ENCODE measurements at places on chromosomes 12 and 14.

GRCh38 chr14:65750906-65751305 is 338.4 kb downstream of the FUT8 start:
- no peak for DNase-seq

DNA sequence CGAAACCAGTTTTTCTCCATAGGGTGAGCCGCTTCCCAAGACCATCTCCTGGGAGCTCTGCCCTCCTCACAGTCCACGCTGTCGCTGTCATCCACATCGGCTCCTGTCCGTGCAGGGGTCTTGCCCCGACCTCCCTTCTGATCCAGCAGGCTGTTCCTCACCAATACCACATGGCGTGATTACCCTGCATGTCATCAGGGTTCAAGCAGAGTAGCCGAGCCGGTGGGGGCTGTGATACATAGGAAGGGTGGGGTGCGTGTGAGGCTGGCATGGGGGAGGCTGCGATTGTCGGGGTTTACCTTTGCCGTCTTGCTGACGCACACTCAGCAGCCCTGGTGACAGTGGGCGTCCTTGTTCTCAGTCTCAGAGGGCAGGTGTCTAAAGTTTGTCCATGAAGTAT is 17.0 kb downstream of the TEDC1 start:
- DNase-seq = no peak

- DNase-seq = no peak
Observed at GRCh38 chr12:57754411-57755193, at the start of gene MARCHF9. Gene MARCHF9 (plus strand): TSS chr12:57755103. CDS start chr12:57755529, 426 bp downstream.

- no peak for DNase-seq
Observed at GRCh38 chr14:22379727-22380126, 209.3 kb downstream of the DAD1 start.

- DNase-seq = no peak
Observed at GRCh38 chr14:83255015-83255726, 1721.5 kb upstream of the SEL1L start.

DNA sequence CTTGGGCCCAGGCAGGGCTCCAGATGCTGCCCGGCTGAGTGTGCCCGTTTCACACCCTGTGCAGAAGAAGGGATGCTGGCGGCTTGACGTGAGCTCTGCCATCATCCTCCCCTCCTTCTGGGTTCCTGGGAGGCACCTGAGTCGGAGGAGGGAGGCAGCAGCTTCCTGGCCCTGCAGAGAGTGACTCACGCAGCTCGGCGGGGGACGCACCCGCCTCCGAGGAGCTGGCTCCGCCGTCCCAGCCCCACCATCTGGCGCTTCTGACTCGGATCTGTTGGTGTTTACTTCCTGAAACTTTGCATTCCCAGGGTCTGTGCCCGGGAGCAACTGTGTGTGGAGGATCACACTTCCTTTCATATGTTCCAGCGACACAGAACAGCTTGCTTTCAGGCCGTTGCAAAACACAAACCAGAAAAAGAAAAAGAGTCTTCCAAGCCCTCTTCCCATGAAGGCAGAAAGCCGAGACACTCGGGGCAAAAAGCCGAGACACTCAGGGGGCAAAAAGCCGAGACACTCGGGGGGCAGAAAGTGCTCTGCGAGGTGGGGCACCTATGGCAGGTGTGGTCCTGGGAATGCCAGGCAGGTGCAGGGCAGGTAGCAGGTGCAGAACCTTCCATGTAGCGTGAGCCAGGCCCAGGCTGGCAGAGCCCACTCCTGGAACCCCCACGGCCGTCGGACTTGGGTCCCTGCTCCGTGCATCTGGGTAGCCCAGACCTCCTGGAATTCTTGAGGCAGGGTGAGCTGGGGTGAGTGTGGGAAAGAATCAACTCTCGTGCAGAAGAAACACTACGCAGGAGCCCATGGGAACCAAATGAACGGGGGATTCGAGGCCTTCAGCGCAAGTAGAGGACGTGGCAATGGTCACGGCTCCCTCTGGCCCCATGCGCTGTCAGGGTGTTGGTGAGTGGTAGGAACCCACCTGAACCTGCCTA is 27.6 kb upstream of the GALNT9 start:
- no peak for DNase-seq

- DNase-seq = no peak
Observed at GRCh38 chr14:75542588-75543091, 20.4 kb downstream of the BATF start.

DNA sequence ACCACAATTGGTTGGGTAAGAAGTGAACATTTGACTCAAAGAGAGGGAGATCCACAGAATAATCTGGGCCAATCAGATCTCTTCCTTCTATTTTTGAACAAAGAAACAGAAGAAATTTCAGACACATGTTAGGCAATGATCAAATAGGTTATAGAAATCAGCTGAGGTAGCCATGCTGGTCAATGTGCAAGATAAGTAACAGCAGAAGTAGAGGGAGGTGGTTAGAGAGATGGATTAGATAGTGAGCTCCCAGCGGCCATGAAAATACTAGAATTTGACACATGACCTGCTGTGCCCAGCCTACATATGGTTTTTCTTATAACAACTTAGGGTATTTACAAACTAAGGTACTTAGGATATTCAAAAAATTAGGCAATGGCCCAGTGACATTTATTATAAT is 230.9 kb upstream of the ARID2 start:
- DNase-seq = no peak

GRCh38 chr12:67222302-67222701 is 46.9 kb upstream of the CAND1 start:
- no peak for DNase-seq

DNA sequence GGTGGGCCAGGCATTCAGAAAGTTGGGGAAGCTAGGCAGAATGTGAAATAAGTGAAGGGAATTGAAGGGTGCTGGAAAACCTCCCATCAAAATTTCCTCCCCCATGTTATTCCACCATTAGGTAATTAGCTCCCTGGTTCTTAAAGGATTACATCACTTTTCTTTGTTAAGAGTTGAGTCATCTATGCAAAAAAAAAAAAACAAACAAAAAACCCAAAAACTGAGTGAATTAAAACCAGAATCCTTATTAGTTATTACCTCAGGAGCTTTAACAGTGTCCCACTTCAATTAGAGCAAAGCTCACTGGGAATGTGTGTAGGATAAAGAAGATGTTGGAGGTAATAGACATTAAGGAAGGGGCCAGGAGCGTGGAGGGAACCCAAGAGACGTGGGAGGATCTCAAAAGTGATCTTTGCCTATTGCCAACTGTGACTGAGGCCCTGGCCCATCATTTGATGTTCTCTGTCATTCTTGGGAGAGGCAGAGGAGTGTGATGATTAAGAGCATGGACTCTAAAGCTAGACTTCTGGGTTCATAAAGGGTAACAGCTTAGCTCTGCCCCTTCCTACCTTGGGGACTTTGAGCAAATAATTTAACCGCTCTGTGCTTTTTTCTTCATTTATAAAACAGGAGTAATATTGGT is 364.7 kb downstream of the APAF1 start:
- DNase-seq = no peak

DNA sequence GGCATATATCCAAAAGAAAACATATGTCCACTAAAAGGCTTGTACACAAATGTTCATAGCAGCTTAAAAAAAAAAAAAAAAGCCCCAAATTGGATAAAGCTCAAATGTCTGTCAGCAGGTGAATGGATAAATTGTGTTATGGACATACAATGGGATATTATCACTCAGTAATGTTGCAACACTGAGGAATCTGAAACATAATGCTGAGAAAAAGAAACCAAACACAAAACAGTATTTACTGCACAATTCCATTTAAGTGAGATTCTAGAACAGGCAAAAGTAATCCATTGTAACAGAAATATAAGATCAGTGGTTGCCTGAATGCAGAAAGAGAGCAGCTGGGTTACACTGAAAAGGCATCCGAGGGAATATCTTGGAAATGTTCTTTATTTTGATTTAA is 117.9 kb downstream of the SLC15A5 start:
- no peak for DNase-seq

- DNase-seq = no peak
Observed at GRCh38 chr14:89924268-89924667, 30.3 kb downstream of the EFCAB11 start.

- no peak for DNase-seq
Observed at GRCh38 chr12:88519802-88520435, 60.4 kb downstream of the KITLG start.

- DNase-seq = no peak
Observed at GRCh38 chr12:122137681-122138080, 36.3 kb downstream of the IL31 start.

DNA sequence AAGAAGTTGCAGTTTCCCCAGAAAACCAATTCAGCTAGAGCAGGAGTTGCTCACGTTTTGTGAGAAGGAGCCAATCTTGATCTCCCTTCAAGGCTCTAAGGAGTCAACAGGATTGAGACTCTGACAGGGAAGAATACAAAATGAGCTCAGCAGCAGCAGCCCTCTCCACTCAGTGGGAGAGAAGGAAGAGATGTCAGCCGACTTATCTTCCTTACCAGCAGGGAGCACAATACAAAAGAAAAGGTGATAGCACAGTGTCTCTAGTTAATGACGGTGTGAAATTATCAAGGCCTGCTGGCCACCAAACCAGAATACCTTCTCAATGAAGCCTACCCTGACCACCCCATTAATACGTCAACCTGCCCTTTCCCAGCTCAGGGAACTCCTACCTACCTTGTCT is 223.6 kb upstream of the TMPO start:
- no peak for DNase-seq

DNA sequence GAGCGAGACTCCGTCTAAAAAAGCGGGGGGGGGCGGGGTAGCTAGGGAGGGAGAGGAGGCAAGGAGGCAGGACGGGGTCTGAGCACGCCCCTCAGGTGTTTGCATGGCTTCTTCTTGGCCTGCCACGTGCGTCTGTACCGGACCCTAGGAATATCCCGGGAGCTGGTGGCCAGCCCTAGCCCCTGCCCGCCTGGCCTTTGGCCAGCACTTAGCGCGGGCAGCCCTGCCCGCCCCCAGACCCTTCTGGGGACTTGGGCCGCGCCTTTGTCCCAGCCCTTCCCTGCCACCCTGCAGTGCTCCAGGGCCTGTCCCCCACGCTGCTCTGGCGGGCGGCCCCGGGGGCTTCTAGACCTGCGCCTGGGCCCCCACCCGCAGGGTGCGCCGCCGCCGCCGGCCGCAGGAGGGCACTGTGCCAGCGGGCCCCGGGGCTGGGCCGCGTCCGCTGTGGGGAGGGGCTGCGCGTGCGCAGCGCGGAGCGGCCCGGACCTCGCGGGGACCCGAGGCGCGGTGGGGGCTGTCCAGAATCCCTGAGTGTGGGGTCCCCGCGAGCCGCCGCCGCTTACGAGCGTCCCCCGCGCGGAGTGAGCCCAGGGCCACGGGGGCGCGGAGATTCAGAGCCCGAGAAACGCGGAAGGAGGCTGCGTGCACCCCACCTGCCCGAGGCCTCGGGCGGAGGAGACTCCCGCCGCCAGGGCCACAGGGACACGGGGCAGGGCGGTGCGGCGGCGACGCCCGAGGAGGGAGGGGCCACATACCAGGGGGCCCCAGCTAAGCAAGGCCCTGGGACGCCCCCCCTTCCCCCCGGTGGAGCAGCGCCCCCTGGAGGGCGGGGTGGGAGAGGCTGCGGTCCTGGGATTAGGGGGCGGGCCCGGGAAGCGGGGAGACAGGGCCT is 21.0 kb downstream of the SLC25A29 start:
- no peak for DNase-seq

DNA sequence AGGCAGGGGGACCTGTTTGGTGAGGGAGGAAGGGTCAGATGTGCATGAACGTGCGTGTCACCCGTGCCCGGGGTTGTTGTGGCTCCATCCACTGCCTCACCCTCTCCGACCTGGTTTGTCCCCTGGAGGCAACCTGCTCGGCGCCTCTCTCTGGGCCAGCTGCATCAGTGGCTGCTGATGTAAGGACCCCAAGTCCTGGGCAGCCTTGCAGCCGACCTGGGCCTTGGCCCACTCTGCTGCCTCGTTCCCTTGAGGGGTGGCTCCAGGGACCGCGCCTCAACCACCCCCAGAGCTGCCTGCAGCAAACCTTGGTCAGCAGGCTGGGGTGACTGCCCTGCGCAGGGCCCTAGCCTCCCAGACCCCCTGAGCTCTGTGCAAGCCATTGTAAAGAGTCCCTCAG is 351.7 kb downstream of the TMEM121 start:
- DNase-seq = no peak

GRCh38 chr12:82225871-82226270 is 132.3 kb downstream of the CCDC59 start:
- no peak for DNase-seq

- DNase-seq = no peak
Observed at GRCh38 chr12:98793121-98793520, 148.0 kb downstream of the APAF1 start.

GRCh38 chr12:99769396-99769980 is 121.9 kb downstream of the GARIN6 start:
- no peak for DNase-seq

GRCh38 chr14:75141967-75142366 is 15.1 kb upstream of the NEK9 start:
- DNase-seq = no peak

DNA sequence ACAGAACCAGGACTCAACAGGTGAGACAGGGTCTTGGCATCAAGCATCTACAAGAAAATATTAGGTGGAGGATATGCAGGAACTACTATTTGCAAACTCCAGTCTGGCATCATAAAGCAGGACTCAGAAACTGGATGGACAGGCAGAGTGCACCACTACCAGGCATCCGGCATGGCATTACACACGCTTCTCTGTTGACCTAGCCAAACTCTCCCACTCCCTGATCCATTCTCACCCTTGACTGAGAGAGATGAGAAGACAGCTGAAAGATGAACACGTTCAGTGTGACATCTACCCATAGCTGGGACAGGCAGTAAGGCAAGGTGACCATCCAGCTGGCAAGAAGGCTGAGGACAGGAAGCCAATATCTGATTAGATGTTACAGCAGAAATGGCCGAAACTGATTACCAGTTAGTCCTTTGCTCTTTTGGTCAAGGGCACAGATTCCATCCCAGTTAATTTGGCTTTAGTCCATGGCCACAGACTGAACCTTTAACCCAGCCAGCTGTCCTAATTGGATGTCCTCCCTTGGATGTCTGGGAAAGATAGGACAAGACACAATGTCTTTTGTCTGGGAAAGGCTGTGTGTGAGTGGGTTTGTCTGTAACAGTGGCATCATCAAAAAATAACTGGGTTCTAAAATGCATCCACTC is 71.6 kb downstream of the BBS10 start:
- no peak for DNase-seq

DNA sequence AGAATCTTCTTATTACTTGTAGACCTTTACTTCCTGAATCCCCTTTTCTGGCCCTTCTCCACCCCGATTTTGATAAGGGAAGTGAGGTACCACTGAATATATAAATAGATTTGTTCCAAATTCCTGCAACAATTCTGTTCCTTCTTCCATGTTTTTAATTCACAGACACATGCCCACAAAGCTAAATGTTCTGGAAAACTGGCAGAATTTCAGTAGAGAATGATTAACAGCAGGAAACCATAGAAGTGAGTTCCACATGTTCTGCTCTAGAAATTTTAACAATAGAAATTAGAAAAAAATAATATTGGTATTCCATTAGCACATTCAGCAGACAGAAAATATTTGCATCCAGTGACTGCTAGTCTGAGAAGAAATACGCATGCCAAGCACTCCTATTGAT is 139.6 kb downstream of the SLC2A13 start:
- DNase-seq = no peak

- no peak for DNase-seq
Observed at GRCh38 chr14:105388110-105388951, 10.0 kb upstream of the TEX22 start.

- DNase-seq = no peak
Observed at GRCh38 chr12:99039367-99040120, 394.5 kb downstream of the APAF1 start.

Measured in cortex of kidney (tissue), 1 donor.